Activated T-helper 1 cell treated with anti-CD3 and anti-CD28 coated beads, Interleukin-12 subunit alpha, Interleukin-12 subunit beta, Interleukin-2, Interleukin-4 antibody, amounts not matched to agents 30 ng/mL and 10 ng/mL and 1 ng/mL, durations not matched to agents 14 hours and 24 hours and 36 hours (primary cell): ENCODE measurements at places on chromosomes 2 and 18. TPM values are rescaled to one million over a fixed set of nuclear protein-coding genes. Genes with fewer than 3 reads are reported as not detected.

Gene ANKRD44
- total RNA-seq = 153 and 159 TPM in 2 replicates

DNA sequence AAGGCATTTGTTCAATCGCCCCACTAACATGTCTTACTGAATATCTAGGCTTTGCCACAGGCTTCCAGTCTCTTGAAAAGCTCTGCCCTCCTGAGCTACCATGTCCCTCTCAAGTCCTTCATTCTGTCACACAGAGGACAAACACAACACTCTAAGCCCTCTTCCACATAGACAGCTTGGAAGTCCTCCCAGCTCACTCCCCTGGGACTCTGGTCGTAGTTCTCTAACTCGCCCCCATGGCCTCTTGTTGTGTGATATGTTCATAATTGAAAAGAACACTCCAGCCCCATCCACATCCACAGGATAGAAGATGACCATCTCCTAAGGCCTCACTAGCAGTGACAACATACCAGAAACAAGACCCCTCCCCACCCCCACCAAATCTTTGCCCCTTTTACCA, 37.9 kb downstream of the BUB1 start:
- DNase-seq = no peak
- H3K4me1 ChIP-seq = no peaks in the 10 kb centered on the region
- no peak overlapping the region for H3K4me3 ChIP-seq
- H3K27me3 ChIP-seq = no peaks in the 10 kb centered on the region
- H3K27ac ChIP-seq = no peak overlapping the region
- peaks cover 57% of the 10 kb centered on the region for H3K36me3 ChIP-seq

DNA sequence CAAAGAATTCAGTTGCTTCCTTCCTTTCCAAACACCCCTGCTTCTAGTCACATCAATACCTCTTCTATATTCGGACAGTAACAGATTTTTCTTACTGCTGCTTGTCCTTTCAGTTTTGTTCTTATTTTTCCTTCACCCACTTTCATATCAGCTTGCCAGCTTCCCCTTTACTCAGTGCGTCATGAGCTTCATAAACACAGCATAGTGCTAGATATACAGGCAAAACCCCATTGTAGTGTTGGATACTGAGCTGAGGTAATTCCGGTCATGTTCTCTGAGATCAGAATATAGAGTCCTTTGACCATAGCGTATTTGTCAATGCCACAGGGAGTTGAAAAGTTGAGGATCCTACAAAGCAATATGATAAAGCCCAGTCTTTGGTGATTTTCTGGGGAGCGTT, 2.4 kb downstream of the FARP2 start:
- H3K4me1 ChIP-seq = peaks cover 27% of the 10 kb centered on the region
- peaks cover 8% of the 10 kb centered on the region for H3K36me3 ChIP-seq
- H3K27me3 ChIP-seq = peaks cover 2% of the 10 kb centered on the region
- no peak overlapping the region for H3K27ac ChIP-seq
- no peak for DNase-seq

- H3K4me1 ChIP-seq = no peaks in the 10 kb centered on the region
- DNase-seq = no peak
- H3K27ac ChIP-seq = no peak overlapping the region
- H3K4me3 ChIP-seq = no peak overlapping the region
- peaks cover 3% of the 10 kb centered on the region for H3K27me3 ChIP-seq
- H3K36me3 ChIP-seq = no peaks in the 10 kb centered on the region
Measured at GRCh38 chr2:238499731-238500580, 73.2 kb downstream of the ASB1 start.

GRCh38 chr2:148627224-148627623, 17.3 kb upstream of the EPC2 start:
- H3K27ac ChIP-seq = no peak overlapping the region
- H3K27me3 ChIP-seq = peaks cover 6% of the 10 kb centered on the region
- no peak for DNase-seq
- H3K4me1 ChIP-seq = no peaks in the 10 kb centered on the region
- no peak overlapping the region for H3K4me3 ChIP-seq
- H3K36me3 ChIP-seq = no peaks in the 10 kb centered on the region

GRCh38 chr18:56799756-56800155, 148.6 kb downstream of the WDR7 start:
- no peaks in the 10 kb centered on the region for H3K27me3 ChIP-seq
- H3K27ac ChIP-seq = no peak overlapping the region
- H3K4me1 ChIP-seq = no peaks in the 10 kb centered on the region
- no peak overlapping the region for H3K4me3 ChIP-seq

- no peak for DNase-seq
- no peaks in the 10 kb centered on the region for H3K27me3 ChIP-seq
- H3K27ac ChIP-seq = peak overlapping the region; percentile 58
- H3K36me3 ChIP-seq = peaks cover 32% of the 10 kb centered on the region
- H3K4me3 ChIP-seq = peak overlapping the region; percentile 15
- peaks cover 46% of the 10 kb centered on the region for H3K4me1 ChIP-seq
Measured at GRCh38 chr2:30149976-30150375, 3.2 kb downstream of the YPEL5 start.

DNA sequence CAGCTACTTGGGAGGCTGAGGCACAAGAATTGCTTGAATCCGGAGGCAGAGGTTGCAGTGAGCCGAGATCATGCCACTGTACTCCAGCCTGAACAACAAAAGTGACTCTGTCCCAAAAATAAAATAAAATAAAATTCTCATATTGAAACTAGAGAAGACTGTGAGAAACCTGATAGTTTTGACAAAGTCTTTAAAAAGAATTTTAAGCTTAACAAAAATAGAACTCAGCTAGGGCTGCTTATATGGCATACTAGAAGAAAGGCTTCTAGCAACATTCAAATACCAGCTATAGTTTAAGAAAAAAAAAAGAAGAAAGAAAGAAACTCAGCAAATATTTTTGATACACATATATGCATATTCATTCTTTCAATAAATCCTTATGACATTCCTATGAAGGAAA, 13.6 kb downstream of the HADHA start:
- H3K4me1 ChIP-seq = no peaks in the 10 kb centered on the region
- H3K27ac ChIP-seq = no peak overlapping the region
- no peak for DNase-seq
- no peaks in the 10 kb centered on the region for H3K27me3 ChIP-seq
- H3K4me3 ChIP-seq = no peak overlapping the region

- H3K4me3 ChIP-seq = no peak overlapping the region
- H3K27me3 ChIP-seq = no peaks in the 10 kb centered on the region
- DNase-seq = no peak
- no peaks in the 10 kb centered on the region for H3K4me1 ChIP-seq
- no peak overlapping the region for H3K27ac ChIP-seq
Measured at GRCh38 chr2:240530181-240530580, 27.6 kb downstream of the ANKMY1 start.

Gene ARHGAP28
- not detected in 2 replicates for total RNA-seq

Gene RAB6C
- 0.07 TPM in 1 of 2 replicates, not detected in the other for total RNA-seq

Gene GCG
- not detected in 2 replicates for total RNA-seq

- no peaks in the 10 kb centered on the region for H3K27me3 ChIP-seq
- H3K4me1 ChIP-seq = peaks cover 81% of the 10 kb centered on the region
- DNase-seq = no peak
- H3K4me3 ChIP-seq = peak overlapping the region; percentile 93
- H3K36me3 ChIP-seq = peaks cover 58% of the 10 kb centered on the region
Measured at GRCh38 chr2:105748566-105748965, 3.9 kb downstream of the NCK2 start.

DNA sequence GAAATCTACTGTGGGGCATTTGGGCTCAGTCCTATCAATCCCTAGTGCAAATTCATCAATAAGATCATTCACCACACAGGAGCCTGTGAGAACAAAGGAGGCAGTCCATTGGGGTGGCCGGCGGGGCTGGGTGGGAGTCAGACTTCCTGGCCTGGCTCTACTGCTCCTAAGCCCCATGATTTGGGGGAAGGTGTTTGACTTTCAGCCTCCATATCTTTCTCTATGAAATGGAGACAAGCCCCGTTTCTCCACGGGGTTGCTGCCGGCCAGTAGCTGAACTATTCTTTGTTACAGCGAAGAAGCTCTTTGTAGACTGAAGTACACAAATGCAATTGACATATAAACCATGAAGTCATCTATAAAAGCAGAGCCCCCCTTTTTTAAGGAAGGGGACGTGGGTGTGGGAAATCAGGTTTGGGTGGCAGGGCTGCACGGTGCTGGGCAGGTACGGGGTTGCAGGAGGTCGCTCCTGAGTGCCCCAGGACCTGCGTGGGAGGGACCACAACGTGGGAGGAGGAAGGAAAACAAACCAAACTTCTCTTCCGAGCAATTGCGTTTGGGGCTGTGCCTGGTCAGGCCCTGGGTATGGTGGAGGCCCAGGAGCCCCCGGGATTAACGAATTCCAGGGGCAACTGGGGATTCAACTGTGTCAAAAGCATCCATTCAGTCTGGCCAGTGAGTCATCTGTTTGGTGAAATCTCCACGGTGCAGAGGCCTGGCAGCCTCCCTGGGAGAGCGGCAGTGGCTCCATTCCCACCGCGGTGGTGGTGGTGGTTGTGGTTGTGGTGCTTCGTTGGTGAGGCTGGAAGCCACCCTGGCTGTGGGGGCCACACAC, 18.2 kb downstream of the FBLN7 start:
- peaks cover 52% of the 10 kb centered on the region for H3K4me1 ChIP-seq
- no peaks in the 10 kb centered on the region for H3K36me3 ChIP-seq
- peak overlapping the region; percentile 63 for H3K27ac ChIP-seq
- DNase-seq = peak; percentile 31

DNA sequence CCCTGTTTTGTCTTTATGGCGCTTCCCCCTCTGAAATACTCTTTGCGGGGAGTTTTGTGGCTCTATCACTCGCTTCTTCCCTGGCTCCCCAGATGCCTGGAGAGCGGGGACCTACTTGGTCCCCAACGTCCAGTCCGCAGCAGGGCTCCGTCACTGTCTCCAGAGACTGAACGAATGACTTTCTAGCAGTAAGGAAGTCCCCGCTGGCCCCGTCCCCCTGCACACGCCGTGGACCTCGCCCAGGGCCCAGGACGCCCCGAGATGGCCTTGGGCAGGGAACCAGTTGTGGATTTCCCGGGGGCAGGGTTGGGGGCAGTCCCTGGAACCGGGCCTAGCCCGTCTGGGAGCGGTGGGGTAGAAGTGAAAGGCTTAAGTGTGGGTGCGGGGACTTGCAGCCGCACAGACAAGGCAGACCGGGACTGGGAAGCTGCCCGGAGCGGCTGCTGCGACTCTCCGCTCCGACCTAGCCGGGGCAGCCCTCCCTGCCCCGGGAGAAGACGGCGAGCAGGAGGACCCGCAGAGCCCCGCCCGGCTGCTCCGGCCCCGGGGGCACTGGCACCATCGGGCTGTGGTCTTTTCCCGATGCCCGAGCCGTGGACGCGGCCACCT, 821 bp upstream of the EPHA4 start:
- H3K4me3 ChIP-seq = peak overlapping the region; percentile 89
- DNase-seq = peak; percentile 14
- no peak overlapping the region for H3K27ac ChIP-seq
- peaks cover 64% of the 10 kb centered on the region for H3K27me3 ChIP-seq
- H3K4me1 ChIP-seq = peaks cover 33% of the 10 kb centered on the region
- peaks cover 5% of the 10 kb centered on the region for H3K36me3 ChIP-seq

Gene PSTPIP2
- total RNA-seq = 19.2 and 23.6 TPM in 2 replicates

- no peaks in the 10 kb centered on the region for H3K27me3 ChIP-seq
- no peak for DNase-seq
- no peak overlapping the region for H3K4me3 ChIP-seq
- H3K4me1 ChIP-seq = peaks cover 25% of the 10 kb centered on the region
Measured at GRCh38 chr18:2920546-2921343, 73.9 kb downstream of the EMILIN2 start.

Gene COL6A3
- total RNA-seq = 13.1 and 15.5 TPM in 2 replicates

- H3K4me1 ChIP-seq = no peaks in the 10 kb centered on the region
- H3K4me3 ChIP-seq = no peak overlapping the region
- no peak overlapping the region for H3K27ac ChIP-seq
- H3K36me3 ChIP-seq = no peaks in the 10 kb centered on the region
- H3K27me3 ChIP-seq = no peaks in the 10 kb centered on the region
Measured at GRCh38 chr2:192729369-192729768, 534.6 kb upstream of the TMEFF2 start.

Gene G6PC2
- not detected in 2 replicates for total RNA-seq

DNA sequence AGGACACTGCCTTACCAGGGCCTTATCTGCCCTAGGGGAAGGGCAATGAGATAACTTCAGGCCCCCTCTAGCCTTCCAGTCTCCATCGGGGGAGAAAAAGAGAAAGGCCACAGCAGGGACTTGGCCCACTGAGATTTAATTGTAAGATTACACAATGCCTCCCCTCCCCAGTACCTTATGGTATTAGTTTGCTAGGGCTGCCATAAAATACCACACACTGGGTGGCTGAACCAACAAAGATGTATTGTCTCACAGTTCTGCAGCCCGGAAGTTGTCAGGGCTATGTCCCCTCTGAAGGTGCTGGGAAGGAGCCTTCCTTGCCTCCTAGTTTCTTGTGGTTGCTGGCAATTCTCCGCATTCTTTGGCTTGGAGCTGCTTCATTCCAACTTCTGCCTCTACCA, 34.8 kb upstream of the SPATA3 start:
- H3K4me1 ChIP-seq = peaks cover 24% of the 10 kb centered on the region
- H3K27me3 ChIP-seq = peaks cover 59% of the 10 kb centered on the region
- DNase-seq = no peak
- H3K4me3 ChIP-seq = no peak overlapping the region

Gene ZNF519
- 18.7 and 19.4 TPM in 2 replicates for total RNA-seq

GRCh38 chr2:104752504-104752903, 101.4 kb upstream of the POU3F3 start:
- H3K27ac ChIP-seq = no peak overlapping the region
- no peak for DNase-seq
- H3K4me1 ChIP-seq = no peaks in the 10 kb centered on the region
- no peak overlapping the region for H3K4me3 ChIP-seq
- H3K36me3 ChIP-seq = no peaks in the 10 kb centered on the region
- peaks cover 2% of the 10 kb centered on the region for H3K27me3 ChIP-seq

- no peaks in the 10 kb centered on the region for H3K27me3 ChIP-seq
- H3K36me3 ChIP-seq = peaks cover 68% of the 10 kb centered on the region
- H3K4me3 ChIP-seq = no peak overlapping the region
- H3K27ac ChIP-seq = no peak overlapping the region
Measured at GRCh38 chr2:224832207-224832606, 116.0 kb upstream of the CCDC195 start.

DNA sequence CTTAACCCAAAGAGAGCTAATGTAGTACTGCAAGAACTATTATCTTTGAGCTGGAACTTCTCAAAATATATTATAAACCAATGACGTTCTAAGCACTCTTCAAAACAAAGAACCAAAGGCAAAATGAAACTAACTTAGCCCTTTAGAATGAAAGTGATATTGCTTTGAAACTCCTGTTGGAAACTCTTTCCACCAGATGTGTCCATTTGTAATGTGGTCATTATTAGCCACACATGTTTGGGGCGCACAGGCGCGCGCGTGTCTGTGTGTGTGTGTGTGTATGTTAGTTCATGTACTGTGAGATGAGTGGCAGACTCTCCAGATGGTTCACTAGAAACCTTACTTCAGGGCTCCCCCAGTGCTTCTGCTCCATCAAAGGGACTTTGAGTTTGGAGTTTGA, 323.4 kb downstream of the BCL11A start:
- no peaks in the 10 kb centered on the region for H3K36me3 ChIP-seq
- no peaks in the 10 kb centered on the region for H3K27me3 ChIP-seq
- H3K4me3 ChIP-seq = no peak overlapping the region
- no peak overlapping the region for H3K27ac ChIP-seq
- DNase-seq = no peak
